ENCODE measurements at places on chromosomes 6 and 20.

DNA sequence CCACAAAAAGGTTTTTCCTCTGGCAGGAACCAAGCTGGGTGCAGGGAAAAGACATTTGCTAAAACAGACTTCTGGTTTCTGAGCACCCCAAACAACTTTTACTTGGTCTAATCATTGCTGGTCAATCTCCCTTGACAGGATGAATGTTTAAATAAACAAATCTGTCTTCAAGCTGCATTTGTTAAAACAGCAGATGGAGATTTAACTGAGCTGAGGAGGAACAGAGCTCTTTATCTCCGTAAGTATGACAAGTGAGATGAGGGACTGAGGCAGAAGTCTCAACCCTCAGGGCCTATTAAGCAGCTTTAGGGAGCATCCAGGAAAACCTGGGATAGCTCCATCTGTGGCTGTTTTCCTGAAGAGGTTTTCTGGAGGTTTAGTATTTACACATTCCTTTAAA, 40.6 kb downstream of the NINL start:
- no peak for DNase-seq

DNA sequence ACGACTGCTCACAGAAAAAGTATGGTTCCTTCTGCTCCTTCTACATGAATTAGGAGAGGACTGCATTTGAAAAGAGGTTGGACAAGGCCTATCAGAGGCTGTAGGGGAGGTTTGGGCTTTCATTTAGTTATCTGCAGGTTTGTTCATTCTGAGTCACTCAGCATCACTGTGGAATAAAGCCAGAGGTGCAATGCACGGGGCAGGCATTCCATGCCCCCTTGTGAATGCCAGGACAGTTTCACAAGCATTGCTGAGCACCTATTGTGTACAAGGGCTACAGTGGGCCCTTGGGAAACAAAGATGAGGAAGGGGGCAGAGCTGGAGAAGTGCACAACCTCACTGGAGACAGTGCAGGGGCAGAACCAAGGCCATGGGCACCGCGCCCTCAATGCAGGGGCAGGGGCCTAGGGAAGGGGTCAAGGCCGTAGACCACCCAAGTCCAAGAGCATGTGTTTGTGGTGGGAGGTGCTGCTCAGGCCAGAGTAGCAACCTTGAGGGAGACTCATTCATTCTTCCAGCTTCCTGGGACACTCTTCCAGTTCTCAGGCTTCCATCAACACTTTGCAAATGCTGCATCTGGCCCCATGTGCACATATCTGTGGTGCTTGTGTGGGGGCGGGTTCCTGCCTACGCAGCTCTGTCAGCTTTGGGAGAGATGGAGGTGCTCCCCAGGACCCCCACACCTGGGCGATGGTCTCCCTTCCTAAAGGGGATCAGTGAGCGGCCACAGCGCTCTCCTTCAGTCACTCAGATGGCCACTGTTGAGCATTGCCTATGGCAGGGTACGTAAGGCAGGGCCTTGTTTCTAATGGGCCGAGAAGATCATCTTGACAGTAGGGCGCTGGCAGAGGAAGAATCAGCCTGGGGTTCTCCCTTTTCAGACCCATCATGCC, 204.5 kb downstream of the SYNDIG1 start:
- DNase-seq, result no peak

DNA sequence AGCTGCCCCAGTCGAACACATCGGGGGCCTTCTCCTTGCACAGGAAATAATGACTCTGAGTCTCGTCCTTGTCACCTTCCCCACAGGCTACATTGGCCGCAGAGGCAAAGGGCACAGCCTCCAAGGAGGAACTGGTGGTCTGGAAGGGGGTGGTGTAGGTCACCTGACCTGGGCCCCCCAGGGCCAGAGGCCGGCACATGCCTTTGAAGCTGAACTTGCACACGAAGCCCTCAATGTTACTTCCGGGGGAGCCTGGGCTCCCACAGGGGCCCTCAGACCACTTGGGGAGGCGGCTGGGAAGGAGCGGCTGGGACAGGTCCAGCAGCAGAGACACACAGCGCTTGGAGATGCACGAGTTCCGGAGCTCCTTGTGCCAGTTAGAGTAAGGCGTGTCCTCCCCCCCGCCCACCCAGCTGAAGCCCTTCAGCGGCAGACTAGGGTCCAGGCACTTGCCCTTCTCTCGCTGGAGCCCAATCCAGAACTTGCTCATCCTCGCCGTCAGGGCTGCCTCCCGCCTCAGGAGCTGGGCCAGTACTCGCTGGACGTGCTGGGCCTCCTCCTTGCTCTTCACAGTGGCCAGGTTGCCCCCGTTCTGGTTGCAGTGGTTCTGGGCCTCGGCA, 578 bp downstream of the CD93 start:
- no peak for DNase-seq

- no peak for DNase-seq
Measured at GRCh38 chr20:41609474-41609873, 8.7 kb downstream of the CHD6 start.

GRCh38 chr6:108966855-108967755, 118.9 kb downstream of the ARMC2 start:
- no peak for DNase-seq

DNA sequence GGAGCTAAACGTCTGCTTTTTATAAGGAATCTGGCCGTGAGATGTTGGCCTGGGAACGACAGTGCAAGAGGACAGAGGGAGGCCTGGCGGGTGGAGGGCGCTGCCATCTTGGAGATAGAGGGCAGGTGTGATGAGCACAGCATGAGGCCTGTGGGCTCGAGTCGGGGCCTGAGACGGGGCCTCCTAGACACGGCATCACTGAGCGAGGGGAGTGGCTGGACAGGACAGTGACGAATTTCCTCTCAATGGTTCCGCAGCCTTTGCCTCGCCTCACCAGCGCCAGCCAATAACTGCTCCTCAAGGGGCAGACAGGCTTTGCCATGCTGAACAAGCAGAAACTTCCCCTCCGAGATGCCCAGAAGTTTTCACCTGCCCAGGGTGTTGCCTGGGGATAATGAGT, 376.7 kb downstream of the THBS2 start:
- DNase-seq, result no peak

DNA sequence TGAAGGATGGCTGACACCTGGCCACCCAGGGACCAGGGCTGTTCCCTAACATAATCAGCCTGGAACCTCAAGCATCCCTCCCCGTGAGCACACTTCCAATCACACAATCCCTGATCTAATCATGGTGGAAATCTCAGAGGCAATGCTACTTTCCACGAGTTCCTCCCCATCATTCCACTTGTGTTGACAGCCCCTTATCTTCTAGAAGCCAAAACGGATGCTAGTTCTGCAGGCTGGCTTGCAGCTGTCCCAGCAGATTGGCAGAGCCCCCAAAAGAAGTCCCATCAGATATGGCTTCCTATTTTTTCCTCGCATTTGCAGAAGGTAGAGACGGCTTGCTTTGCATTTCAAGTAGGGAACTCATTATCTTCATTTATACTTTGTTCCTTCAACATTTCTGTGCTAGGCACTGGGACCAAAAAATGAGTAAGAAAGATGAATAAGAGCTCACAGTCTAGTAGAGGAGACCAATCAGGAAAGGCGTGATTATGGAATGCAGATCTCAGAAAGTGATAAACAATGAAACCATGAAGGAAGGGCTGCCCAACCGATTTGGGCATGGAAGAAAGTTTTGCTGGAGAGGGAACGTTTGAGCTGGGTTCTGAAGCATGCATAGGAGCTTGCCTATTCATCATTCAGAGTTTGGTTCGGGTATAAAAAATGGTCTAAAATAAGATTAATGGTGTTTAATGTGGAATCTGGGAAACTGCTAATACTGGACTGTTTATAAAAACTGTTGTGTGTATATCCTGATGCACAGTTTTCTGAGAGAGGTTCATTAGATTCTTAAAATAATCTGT, 44.6 kb upstream of the TBC1D7 start:
- no peak for DNase-seq

DNA sequence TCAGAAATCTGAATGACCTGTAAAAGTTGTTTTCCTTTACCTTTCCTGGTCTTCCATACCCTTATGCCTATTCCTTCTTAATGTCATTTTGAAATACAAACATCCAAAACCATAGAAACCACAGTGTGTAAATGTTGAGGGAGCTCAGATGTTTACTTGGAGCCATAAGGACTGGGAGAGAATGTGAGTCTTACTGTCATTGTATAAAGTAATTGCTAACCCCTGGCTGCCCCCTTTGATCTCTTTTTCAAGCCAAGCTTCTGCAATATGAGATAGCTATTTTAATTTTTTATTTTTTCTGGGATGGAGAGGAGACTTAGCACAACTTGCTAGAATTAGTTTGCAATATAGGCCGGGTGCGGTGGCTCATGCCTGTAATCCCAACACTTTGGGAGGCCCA, 124.4 kb upstream of the AKIRIN2 start:
- DNase-seq, result no peak

DNA sequence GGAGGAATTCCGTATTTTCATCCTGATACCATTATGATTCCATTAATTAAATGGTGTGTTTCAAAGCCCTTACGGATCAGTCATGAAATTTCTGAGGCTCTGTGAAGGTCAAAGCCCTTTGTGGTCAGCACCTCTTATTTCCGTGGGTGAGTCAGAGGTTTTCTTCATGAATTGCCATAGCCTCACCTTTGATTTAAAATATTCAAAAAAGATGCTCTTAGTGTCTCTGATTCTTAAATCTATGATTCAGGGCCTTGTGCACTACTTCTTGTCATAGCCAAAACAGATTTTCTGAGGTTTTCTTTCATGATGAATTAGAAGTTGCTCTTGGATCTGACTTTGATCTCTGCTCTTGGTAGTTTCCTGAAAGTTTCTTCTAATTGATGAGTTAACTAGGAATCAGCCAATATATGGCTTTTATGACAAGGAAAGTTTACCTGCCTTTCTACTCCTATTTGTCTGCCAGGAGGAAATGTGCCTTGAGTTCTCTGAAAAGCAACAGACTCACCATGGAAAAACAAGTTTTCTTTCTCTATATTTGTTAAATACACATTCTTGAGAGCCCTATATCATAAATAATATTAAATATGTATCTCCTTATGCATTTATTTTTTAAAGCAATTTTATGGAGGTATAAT, 613.0 kb downstream of the UTRN start:
- DNase-seq, result no peak

DNA sequence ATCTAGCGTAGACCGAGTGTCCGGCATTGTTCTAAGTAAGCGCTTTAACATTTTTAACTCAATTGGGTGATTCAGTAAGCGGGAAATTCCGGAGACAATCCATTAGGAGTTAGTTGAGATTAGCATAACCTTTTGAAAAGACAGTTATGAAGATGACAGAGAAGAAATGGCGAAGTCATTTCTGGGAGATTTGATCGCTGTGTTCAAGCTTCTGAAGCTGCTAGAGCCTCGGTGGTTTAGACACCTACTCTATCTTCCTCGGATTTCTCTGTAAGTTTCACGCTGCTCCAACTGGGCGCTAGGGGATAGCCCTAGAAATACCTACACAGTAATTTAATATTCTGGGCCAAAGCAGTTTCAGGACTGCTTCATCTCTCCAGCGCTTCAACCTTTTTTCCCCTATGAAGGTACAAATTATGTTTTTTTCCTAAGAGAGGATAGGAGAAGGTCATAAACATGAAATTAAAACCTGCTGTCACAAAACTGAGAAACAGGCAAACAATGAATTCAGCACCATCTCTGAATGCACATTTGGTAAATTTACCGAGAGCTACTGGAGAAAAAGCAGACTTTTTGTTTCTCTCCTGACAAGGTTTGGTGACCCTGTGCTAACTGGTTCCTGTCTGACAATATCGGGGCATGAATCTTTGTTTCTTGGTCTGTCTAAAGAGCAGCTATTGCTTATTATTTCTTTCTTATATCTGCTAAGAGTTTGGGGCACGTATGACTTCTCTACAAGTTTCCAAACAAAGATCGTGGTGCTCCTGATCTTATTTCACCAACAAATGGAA, 22.4 kb downstream of the ZNF311 start:
- no peak for DNase-seq

Data from activated naive CD4-positive, alpha-beta T cell (primary cell).